ENCODE measurements at places on chromosomes 2 and 18. TPM values are rescaled to one million over a fixed set of nuclear protein-coding genes. Genes with fewer than 3 reads are reported as not detected.

DNA sequence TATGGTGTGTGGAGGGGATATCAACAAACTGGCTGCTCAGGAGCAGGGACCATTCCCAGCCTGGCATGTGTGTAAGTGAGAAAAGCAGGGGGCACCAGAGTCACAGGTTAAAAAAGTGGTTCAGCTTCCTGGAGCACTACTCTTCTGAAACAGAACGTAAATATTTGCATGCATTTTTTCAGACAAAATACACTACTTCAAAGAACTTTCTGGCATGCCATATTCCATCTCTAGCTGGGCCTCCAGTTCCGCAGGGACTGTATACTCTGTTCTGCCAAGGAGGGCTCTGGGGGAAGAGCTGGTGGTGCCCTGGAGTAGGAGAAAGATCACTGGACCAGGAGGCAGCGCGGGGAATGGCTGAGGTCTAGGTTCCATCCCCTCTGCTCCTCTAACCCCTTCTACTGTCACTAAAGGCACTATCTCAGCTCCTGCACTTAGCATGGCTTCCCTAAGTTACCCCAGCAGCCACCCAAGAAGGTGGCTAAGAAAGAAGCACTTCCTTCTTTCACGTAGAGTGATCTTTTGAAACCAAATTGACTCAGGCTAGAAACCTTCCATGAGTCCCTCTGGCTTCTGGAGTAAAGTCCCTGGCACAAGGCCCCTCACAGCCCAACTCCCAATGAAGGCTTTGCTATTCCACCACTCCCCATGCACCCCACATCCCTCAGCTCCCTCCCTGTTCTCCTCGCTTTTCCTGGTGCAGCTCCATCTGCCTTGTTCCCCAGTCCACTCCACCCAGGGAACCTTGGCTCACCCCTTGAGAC is 57.6 kb upstream of the CABLES1 start:
- DNase-seq: no peak

DNA sequence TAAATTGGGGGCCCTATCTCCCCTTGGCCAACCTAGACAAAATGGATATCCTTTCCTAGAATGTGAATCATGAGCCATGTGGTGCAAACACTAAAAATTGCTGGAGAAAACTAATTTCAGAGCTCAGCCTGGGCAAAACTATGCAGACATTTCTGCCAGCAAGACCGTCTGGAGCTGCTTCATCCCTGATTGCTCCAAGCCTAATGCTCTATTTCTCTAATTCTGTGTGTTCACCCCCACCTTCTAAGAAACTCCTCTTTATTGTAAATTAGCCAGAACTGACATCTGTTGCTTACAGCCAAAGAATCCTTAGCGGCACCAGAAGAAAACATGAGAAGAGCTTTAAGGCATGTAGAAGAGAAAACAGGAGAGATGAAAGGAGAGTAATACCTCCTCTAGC is 337.7 kb upstream of the CHAC2 start:
- DNase-seq: no peak

- DNase-seq: no peak
Observed at GRCh38 chr2:20647211-20647610, 3.7 kb downstream of the HS1BP3 start.

GRCh38 chr2:44335806-44336538 is 25.3 kb downstream of the PREPL start:
- no peak for DNase-seq

GRCh38 chr2:129400826-129401225 is 578.6 kb upstream of the RAB6C start:
- no peak for DNase-seq

- DNase-seq: no peak
Observed at GRCh38 chr2:2633017-2633416, 301.9 kb upstream of the MYT1L start.

Gene FOXD4L1
- total RNA-seq: 0.18 TPM

GRCh38 chr2:84865181-84865783 is 15.6 kb downstream of the TRABD2A start:
- DNase-seq: no peak

Gene NYAP2
- total RNA-seq: not detected

GRCh38 chr18:51537487-51537886 is 340.0 kb upstream of the MEX3C start:
- no peak for DNase-seq

GRCh38 chr2:237333748-237334147 is 80.2 kb downstream of the COL6A3 start:
- no peak for DNase-seq

DNA sequence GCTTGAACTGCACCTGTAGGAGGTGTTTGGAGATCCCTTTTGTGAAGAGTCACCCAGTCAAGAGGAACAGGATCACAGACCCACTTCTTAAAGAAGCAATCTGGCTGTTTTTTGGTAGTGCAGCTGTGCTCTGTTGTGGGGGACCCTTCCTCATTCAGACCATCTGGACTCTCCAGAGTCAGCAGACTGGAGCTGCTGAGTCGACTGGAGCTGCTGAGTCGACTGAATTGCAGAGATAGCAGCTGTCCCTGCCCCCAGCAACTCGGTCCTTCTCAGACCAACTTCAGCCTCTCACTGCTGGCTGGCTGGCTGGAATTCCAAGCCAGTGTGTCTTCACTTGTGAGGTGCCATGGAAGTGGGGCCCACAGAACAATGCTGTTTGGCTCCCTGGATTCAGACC is 56.8 kb downstream of the GTF3C3 start:
- DNase-seq: no peak

Gene CAPN14
- total RNA-seq: 0.49 TPM

Gene MEX3C
- 68.5 TPM for total RNA-seq

DNA sequence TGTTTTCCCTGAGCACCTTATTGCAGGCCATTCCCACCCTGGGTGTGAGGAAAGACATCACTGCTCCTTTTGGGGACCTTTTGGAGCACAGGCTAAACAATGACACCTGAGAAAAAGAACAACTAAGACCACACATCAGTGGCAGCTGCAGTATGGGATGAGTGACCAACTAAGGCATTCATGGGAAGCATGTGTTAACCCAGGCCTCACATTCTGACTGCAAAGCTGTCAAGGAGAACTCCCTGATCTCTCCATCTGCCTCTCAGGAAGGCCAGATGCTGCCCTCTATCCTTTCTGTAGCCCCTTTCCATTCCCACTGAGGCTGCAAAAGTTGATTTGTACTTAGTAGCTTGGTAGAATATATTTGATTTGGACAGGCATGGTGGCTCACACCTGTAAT is 277.7 kb upstream of the FBXO11 start:
- no peak for DNase-seq
